Activated CD4-positive, alpha-beta T cell treated with anti-CD3 and anti-CD28 coated beads for 4 hours (primary cell): ENCODE measurements at places on chromosomes 7 and 10.

- no peak for DNase-seq
Observed at GRCh38 chr10:34808801-34809745, 6.0 kb downstream of the PARD3 start.

- DNase-seq: no peak
Observed at GRCh38 chr7:158110034-158110590, 477.5 kb downstream of the PTPRN2 start.

- DNase-seq: no peak
Observed at GRCh38 chr10:70784471-70784870, 706 bp downstream of the TBATA start.

- peak; percentile 67 for DNase-seq
Observed at GRCh38 chr10:73768881-73769280, 13.0 kb upstream of the CHCHD1 start.

DNA sequence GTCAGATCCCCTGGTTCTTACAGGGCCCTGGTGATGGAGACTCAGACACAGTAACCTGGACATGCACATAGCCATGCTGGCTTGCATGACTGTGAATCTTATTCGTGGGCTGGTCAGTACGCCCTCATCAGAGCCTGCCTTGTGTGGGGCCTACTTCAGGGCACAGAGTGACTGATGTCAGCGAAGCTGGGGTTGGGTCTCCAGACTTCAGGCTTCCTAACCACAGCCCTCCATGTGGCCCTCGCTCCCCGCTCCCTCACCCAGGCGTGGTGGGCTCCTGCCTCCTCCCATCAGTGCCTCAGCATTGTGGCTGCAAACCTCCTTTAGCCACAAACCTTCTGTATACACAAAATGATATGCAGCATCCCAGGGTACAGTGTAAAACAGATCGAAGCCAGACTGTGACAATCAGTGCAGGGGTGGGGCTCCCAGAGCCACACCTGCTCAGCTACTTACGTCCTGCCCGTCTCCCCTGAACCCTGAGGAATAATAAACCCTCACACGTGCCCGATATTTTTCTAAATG lies 7.1 kb upstream of the C10orf105 start:
- no peak for DNase-seq

- no peak for DNase-seq
Observed at GRCh38 chr10:76197293-76197692, 765.9 kb downstream of the LRMDA start.

DNA sequence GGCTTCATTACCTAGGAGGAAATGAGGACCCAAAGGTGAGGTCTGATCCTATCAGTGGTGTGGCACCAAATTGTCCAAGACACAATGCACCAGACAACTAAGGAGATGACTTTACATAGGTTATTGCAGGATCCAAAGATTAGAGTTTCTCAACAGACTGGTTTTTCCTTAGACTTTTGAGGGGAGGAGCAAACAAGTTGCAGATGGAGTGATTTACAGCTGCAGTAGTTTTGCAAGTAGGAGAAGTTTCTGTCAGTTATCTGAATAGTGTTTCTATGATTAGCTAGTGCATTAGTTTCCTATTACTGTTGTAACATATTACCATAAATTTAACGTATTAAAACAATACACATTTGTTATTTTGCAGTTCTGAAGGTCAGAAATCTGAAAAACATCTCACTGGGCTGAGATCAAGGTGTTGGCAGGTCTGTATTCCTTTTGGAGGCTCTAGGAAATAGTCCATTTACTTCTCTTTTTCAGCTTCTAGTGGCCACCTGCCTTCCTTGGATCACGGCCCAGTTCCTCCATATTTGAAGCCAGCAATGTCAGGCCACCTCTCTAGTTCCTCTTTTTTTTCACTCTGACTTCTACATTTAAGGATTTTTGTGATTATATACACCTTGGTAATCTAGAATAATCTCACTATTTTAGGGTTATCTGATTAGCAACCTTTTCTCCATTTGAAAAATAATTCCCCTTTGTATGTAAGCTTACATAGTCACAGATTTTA lies 994.9 kb downstream of the REEP3 start:
- DNase-seq: no peak

- no peak for DNase-seq
Observed at GRCh38 chr10:70601746-70602145, 795 bp downstream of the PRF1 start.

GRCh38 chr10:12716042-12716441 lies 285.5 kb downstream of the CCDC3 start:
- no peak for DNase-seq

- no peak for DNase-seq
Observed at GRCh38 chr7:96670338-96671289, 39.0 kb downstream of the SEM1 start.

DNA sequence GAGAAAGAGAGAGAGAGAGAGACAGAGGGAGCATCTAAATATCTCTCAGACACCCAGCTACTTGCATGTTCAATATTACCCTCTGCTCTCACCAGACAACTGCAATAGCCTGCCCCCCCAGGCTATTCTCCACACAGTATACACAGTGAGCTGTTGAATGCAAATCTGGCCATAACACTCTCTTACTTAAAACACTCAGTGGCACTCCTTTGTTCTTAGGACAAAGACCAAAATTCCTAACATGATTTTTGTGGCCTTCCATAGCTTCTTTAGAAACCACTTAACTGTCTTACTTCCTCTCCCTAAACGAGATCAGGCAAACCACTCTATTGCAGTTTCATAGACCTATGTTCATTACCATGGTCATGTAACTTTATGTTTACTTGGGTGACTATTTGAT lies 903.6 kb upstream of the AUTS2 start:
- no peak for DNase-seq

GRCh38 chr7:46003161-46003560 lies 82.1 kb upstream of the IGFBP3 start:
- no peak for DNase-seq

DNA sequence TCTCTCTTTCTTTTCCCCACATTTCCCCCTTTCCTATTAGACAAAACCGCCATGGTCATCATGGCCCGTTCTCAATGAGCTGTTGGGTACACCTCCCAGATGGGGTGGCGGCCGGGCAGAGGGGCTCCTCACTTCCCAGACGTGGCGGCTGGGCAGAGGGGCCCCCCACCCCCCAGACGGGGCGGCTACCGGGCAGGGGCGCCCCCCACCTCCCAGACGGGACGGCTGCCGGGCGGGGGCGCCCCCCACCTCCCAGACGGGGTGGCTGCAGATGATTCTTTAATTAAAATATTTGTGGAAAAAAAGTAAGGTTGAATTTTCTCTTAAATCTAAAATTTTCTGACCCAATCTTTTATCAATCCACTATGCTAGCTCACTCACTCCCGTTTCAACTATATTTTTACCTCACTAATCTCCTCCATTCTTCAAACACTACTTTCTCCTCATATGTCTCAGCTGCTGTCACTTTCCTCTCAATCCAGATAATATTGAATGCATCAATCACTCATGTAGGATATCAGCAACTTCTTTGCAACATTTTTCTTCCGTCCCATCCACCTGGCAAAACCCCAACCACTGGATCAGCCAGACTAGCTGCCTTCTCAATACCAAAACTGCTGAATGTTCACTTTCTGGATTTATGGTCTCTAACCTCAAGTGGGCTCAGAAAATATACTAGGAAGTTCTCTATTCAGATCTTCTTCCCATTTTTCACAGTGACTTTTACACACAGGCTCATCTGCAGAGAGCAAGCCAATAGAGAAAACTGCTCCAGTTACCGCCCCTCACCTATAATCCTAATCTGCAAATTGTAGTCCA lies 81.1 kb upstream of the TRIM24 start:
- DNase-seq: no peak

DNA sequence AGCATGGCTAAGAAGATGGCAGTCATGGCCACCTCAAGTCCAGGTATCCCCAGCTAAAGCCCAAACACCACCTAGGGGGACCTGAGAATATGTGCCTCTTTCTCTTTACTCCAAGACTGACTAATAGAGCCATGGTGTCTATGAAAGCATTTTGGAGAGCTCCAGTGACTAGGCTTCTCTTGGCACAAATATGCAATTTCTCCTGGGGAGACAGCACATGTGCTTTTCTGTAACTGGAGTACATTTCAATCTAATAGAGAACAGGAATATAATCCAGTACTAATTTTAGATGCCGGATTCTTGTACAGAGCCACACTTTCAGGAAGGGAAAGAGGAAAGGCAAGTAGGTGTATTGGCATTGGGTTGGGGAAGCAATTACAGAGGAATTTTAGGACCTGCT lies 260.1 kb downstream of the BMPER start:
- DNase-seq: no peak

DNA sequence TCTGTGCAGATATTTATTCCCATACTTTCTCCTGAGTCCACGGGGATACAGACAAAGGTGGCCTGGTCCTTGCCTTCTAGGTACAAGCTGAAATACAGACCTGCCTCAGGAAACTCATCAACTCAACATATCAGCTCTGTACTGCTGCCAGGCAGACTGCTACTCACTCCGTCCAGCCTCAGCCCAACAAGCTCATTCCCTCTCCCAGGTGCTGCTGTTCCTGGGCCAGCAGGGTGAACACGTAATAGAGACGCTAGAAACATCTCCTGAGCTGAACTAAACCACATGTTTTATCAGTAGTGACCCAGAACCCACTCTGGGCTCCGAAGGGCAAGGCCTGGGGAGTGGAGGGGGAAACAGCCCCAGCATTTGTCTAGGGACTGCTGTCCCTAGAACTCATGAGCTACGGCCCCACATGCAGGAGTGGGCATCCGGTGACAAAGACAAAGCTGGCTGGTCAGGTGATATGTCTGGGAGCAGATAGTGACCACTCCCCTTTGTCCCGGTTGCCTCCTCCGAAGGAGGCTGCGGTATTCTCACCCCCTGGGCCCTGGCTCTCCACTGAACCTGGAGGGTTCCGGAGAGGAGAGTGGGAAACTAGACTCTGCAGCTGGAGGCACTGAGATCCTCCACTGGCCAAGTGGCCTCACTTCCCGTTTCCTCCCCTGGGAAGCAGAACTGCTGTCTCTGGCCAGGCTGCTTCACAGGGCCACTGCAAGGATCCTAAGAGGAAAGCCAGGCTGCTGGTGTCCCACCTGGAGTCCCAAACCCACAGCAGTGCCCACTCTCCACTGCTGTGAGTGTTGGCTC lies 116.1 kb downstream of the FAM53B start:
- DNase-seq: no peak

GRCh38 chr7:130154131-130154500 lies 51.1 kb downstream of the TMEM209 start:
- DNase-seq: no peak
